ENCODE measurements at places on chromosomes 13 and 19. TPM values are rescaled to one million over a fixed set of nuclear protein-coding genes. Genes with fewer than 3 reads are reported as not detected.

The HS6ST3 gene
- 6.6 TPM for total RNA-seq

The FGF21 gene
- total RNA-seq = not detected

The SDHAF1 gene
- total RNA-seq = 64.8 TPM

The POGLUT2 gene
- total RNA-seq = 12.1 TPM

The ZNF439 gene
- not detected for total RNA-seq

The MYCBP2 gene
- 1.0 TPM for total RNA-seq

The KLK1 gene
- total RNA-seq = not detected

The LGALS4 gene
- total RNA-seq = not detected

The LSR gene
- total RNA-seq = 13.0 TPM

The ZNF888 gene
- 2.8 TPM for total RNA-seq

The KLK5 gene
- total RNA-seq = not detected

All from Caki2 (cell line).